ENCODE measurements at places on chromosomes 13 and 19.

DNA sequence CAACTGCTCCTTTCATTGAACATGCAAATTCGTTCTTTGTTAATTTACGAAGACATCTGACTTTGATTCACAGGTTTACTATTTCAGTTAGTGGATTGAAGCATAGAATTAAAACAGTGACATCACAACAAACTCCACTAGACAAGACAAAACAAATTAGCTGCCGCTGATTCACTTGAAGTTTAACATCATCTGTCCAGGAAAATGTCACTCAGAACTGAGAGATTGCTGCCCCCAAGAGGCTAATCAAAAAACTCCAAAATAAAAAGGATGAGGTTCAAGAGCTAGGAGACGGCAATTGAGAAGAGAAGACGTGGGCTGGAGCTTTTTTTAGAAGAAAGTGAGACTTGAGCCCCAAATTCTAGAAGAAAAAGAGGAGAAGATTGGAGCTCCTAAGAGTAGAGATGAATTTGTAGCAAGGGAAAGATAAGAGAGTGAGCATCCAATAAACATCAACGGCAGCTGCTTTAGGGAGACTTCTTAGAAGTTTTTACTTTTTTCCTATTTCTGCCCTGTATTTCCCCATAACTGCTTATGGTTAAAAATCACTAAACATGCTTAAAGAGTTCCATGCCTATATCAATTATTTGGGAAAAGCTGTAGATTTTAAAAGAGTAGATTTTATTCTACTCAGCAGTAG lies 40.8 kb upstream of the TPP2 start:
- DNase-seq, result no peak

DNA sequence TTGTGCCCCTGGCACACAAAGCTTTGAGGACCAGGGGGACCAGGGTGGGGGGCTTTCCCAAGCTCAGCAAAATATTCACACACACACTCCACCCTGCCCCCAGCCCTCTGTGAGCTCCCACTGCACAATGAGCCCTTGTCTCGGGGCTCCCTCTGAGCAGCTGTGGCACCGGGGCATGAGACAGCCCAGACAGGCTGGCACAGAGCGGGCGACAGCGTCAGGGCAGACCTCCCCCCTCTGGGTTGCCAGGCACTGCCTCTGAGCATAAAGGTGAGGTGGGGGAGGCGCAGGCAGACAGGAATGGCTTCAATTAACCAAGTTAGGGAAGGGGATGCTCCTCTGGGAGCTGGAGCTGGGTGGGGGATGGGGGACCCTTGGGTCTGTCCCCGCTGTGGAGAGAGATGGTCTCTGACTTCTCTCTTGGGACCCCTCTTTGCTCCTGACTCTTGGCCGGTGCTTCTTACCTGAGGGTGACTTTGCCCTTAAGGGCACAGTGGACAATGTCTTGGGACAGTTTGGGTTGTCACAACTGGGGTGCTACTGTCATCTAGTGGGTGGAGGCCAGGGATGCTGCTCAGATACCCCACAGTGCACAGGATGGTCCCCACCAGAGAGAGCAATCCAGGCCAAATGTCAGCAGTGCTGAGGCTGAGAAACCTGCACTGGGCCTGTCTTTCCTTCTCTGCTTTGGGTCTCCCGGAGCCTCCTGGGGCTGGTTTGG lies 30.3 kb downstream of the LYL1 start:
- DNase-seq, result no peak

GRCh38 chr13:48816700-48817099 lies 159.0 kb upstream of the FNDC3A start:
- DNase-seq, result no peak

DNA sequence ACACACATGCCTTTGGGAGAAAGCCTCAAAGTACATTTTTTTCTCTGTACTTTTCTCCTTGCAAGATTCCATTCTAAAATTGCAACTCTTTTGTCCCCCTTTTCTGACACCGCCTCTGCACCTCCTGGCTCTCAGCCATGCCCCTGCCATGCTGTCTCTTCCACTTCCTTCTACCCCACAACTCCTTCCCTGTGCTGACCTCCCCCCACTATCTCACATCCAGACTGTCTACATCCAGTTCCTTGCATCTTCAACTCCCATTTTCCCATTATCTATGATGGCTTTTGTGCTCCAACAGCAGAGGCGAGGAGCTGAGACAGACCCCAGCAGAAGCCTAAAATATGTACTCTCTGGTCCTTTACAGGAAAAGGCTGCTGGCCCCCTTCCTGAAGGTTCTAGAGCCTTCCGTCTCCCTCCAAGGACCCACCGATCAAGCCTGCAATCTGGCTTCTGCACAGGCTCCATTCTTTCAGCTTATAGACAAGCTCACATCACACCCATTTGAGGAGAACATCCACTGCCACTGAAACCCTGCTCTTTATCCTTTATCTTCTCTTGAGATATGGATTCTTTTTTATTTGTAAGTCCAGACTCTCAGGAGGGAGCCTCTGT lies 50.2 kb downstream of the RFX2 start:
- no peak for DNase-seq
